ENCODE measurements at places on chromosomes 4 and X. TPM values are rescaled to one million over a fixed set of nuclear protein-coding genes. Genes with fewer than 3 reads are reported as not detected.

GRCh38 chrX:133413218-133413925, 1.9 kb downstream of the GPC4 start:
- DNase-seq, result no peak

- DNase-seq, result no peak
Measured at GRCh38 chrX:34886011-34886410, 56.6 kb upstream of the FAM47B start.

GRCh38 chrX:132236121-132236520, 16.9 kb upstream of the RAP2C start:
- no peak for DNase-seq

GRCh38 chr4:72006586-72006985, 25.2 kb upstream of the NPFFR2 start:
- DNase-seq, result no peak

The PLK4 gene
- total RNA-seq, result 45.1 TPM

The NCAPG gene
- total RNA-seq, result 65.9 TPM
